Fibroblast of upper back skin (primary cell): ENCODE measurements at places on chromosomes 1 and 21.

GRCh38 chr1:53601031-53601745 lies 137.8 kb downstream of the GLIS1 start:
- no peak for DNase-seq

- DNase-seq = no peak
Observed at GRCh38 chr1:58497499-58497898, 49.0 kb downstream of the OMA1 start.

DNA sequence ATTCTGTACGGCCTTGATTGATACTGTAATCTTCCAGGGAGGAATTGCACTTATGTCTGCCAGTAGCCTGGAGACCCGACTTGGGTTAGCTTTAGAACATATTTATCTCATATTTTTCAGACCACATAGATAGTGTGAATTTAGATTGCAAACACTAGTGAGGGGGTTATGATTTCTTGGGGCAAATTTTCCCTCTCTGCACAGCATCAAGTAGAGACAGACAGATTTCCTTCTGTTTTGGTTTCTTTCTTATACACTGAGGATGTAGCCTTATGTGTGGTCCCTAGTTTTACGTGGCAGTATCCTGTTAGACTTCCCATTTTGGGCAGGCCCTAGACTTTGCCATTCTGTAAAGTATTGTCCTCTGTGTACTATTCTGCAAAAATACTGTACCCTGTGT lies 29.0 kb downstream of the SOAT1 start:
- no peak for DNase-seq

DNA sequence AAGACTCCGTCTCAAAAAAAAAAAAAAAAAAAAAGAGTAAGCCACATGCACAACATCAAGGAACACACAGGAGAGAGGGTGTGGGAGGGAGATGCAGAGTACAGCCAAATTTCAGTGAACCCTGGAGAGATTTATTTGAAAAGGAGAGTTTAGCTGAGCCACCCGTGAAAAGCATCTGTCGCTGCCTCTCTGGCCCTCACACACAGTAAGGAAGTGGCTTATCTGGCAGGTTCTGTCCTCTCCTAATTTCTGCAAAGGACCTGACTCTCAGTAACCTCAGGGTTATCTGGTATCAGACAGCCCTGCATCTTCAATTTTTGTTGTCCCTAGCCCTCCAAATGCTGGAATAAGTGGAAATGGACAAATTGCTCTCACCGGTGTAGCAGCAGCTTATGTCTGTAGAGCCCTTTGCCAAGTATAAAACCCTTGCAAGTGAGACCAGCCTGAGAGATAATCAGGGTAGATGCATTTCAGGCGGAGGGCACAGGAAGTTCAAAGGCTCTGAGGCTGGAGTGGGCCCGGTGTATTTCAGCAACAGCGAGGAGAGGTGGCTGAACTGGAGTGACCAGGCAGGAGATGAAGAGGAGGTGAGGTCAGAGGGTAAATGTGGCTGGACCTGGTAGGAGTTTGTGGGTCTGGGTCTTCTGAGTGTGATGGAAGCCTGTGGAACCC lies 16.7 kb upstream of the IL10RB start:
- DNase-seq = no peak

- peak; percentile 88 for DNase-seq
Observed at GRCh38 chr1:22704440-22705067, 6.1 kb upstream of the EPHB2 start.

- no peak for DNase-seq
Observed at GRCh38 chr1:173758110-173758509, 43.3 kb downstream of the KLHL20 start.

- DNase-seq = no peak
Observed at GRCh38 chr1:68777851-68778250, 281.0 kb upstream of the DEPDC1 start.

- DNase-seq = no peak
Observed at GRCh38 chr1:26283871-26284596, 4.1 kb downstream of the SH3BGRL3 start.

GRCh38 chr1:30652152-30652841 lies 71.1 kb downstream of the MATN1 start:
- no peak for DNase-seq
